ENCODE measurements at places on chromosomes 4 and X.
A peak's percentile ranks its signal among the peaks of the same experiment; 100 is the strongest.

- no peak for DNase-seq
Observed at GRCh38 chr4:68615699-68616422, 39.7 kb upstream of the UGT2B17 start.

GRCh38 chr4:79233820-79234219 is 92.0 kb downstream of the NAA11 start:
- DNase-seq, result no peak

GRCh38 chr4:3426465-3427133 is 15.2 kb upstream of the HGFAC start:
- no peak for DNase-seq

- no peak for DNase-seq
Observed at GRCh38 chr4:163621821-163622220, 127.3 kb downstream of the TMA16 start.

DNA sequence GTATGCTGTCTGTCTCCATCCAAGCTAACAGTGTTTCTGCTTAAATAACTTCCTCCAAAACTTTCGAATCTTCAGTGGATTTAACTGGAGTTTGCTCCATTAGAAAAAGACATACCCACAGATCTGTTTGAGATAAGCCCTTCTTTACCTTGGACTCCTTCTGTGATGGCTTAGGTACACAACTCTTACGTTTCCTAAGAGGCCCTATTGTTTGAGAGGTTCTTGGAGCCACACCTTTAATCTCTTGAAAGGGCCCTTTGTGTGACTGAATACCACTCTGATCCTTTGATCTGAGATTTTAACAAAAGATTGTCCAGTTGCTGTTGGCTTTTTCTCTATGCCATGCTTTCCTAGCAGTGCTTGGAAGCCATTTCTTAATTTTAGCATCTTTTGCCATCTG is 92.5 kb downstream of the AKAP4 start:
- DNase-seq, result peak; percentile 15

GRCh38 chrX:129762448-129762847 is 17.3 kb upstream of the SASH3 start:
- DNase-seq, result no peak

DNA sequence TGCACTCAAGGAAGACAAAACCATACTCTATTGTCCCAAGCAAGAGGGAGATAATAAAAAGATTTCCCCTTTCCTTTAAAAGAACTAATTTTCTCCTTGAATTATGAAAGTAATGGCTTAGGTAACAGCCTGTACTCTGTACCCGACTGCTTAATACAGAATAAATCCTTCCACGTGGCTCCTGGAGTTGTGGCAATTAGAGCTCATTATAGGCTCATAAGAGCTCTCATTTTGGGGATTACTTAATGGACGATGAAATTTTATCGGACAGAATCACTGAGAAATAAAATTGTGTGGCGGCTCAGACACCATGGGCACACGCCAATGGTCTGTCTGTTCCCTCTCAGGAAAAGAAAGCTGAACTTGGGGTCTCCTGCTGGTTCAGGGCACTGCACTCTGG is 2.8 kb upstream of the GSX2 start:
- no peak for DNase-seq

- DNase-seq, result no peak
Observed at GRCh38 chr4:166377578-166377977, 504.5 kb downstream of the TLL1 start.

GRCh38 chrX:111511477-111511876 is at the start of gene SERTM2:
Gene SERTM2, plus strand, starts transcription at chrX:111511645. Its CDS starts 7,213 bp downstream, at chrX:111518858.
- no peak for DNase-seq

DNA sequence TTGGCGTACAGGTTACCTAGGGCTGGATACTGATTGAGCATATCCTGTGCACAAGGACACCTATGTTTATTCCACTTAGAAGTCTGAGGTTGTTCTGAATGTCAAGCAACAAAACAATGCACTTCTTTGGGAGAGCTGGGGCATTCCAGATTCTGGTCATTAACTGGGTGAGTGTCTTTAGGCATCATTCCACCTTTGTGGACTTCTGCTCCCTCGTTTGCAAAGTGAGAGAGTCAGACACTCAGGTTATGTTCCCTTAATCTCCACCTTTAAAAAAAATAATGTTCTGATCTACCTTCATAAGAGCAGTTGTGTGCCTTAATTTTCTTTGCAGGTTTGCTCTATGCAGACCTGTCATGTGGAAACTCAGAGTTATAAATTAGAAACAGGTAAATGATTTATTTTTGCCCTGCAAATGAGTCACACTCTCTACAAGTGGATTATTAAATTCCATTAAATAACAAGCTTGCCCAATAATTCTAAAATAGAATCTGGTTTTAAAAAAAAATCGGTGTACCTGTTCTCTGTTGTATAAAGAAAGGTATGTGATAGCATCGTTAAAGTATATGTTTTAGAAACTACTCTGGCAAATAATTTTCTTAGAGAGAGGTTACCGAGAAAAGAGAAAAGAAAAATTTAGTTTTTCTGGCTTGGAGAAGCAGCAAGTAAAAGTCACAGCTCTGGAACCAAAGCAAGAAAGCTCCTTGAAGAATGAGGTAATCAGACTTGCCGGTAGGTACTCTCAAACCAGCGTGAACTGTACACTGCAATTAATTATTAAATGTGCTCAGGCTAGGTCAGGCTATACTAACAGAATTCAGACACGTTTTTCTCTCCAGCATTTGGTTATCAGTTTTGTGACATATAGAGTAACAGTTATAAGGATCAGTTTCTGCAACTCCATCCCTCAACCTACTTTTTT is 93.2 kb downstream of the SORBS2 start:
- no peak for DNase-seq

GRCh38 chrX:12595720-12596119 is 195.5 kb upstream of the PRPS2 start:
- DNase-seq, result no peak

DNA sequence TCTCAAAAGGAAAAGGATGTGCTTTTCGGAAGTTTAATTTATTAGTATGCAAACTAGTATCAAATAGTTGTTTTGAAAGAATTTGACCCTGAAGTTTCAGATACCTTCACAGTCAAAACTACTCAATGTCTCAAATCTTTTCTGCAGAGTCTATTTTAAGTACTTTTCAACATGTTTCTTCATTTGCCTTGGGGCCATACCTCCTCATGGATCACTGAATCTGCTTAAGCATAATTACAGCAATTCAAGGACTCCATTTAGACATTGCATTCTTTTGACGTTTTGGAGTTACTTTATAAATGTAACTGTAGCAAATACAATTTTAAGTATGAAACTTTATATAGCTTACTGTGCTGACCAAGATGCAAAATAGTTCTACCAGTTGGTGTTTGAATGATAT is 25.5 kb downstream of the PALLD start:
- no peak for DNase-seq

GRCh38 chr4:177147668-177148067 is 162.0 kb upstream of the NEIL3 start:
- DNase-seq, result no peak

DNA sequence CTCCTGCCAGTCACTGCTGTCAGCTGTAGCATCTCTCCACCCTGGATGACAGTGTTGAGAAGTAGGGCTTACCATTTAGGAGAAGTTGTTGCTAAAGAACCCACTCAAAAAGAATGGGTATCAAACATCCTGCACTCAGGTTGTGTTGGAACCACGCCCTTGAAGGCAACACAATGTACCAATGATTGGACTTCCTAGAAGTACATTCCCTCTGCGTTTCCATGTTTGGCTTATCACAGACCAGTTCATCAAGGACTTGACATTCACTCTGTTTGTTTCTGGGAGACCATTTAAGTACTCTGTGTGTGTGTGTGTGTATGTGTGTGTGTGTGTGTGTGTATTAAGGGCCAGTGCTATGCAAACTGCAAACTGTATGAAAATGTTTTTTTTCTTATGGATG is 200.6 kb upstream of the GATB start:
- DNase-seq, result no peak

DNA sequence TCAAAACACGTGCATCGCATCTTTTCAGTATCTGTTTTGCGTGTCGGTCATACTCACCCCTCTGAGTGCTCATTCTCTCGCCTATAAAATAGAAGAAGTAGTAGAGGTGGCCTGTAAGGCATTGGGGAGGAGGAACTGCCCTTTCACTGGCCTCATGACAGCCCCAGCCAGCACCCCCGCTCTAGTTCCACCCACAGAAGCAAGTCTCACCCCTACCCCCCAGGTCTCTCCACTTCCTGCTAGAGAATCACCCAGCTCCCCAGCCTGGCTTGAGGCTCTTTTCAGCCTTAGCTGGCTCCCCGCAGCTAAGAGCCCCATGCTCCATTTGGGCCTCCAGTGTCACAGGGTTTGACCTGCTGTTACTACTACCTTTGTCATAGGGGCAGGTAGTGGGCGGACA is 11.8 kb downstream of the HDAC6 start:
- DNase-seq, result no peak

All from LoVo (cell line).